Esophagus (tissue), 2 donors: ENCODE measurements at places on chromosomes 1 and 21. TPM values are rescaled to one million over a fixed set of nuclear protein-coding genes. Genes with fewer than 3 reads are reported as not detected.

The LYPD8 gene
- not detected for polyA plus RNA-seq

The ERO1B gene
- polyA plus RNA-seq, result 1.8 TPM

The INAVA gene
- polyA plus RNA-seq, result 41.9 TPM

The KDF1 gene
- polyA plus RNA-seq, result 12.7 TPM

The AVPR1B gene
- polyA plus RNA-seq, result not detected

The ERICH3 gene
- under 0.01 TPM for polyA plus RNA-seq

The CENPF gene
- 15.9 TPM for polyA plus RNA-seq

The NES gene
- 2.4 TPM for polyA plus RNA-seq

The DYNLT5 gene
- 0.57 TPM for polyA plus RNA-seq

The TEDDM1 gene
- polyA plus RNA-seq, result not detected

The CTSS gene
- polyA plus RNA-seq, result 20.2 TPM

The SPATA45 gene
- not detected for polyA plus RNA-seq

The OR10Z1 gene
- not detected for polyA plus RNA-seq

The GJC2 gene
- polyA plus RNA-seq, result 0.57 TPM

The SV2A gene
- polyA plus RNA-seq, result 0.49 TPM

The CDC20 gene
- polyA plus RNA-seq, result 33.1 TPM

The AZIN2 gene
- 0.72 TPM for polyA plus RNA-seq

The CLSTN1 gene
- polyA plus RNA-seq, result 55.4 TPM

The REN gene
- 0.27 TPM for polyA plus RNA-seq

The C8B gene
- polyA plus RNA-seq, result not detected

The RHD gene
- polyA plus RNA-seq, result not detected

The MCOLN2 gene
- polyA plus RNA-seq, result 0.79 TPM

The C1orf116 gene
- 85.8 TPM for polyA plus RNA-seq

The FAM72C gene
- 0.90 TPM for polyA plus RNA-seq

The PRKAA2 gene
- polyA plus RNA-seq, result 1.2 TPM

The TRIM45 gene
- 1.2 TPM for polyA plus RNA-seq

The FAM167B gene
- polyA plus RNA-seq, result 2.0 TPM

The SLC1A7 gene
- 0.10 TPM for polyA plus RNA-seq

The SRSF4 gene
- polyA plus RNA-seq, result 71.0 TPM

The AGL gene
- polyA plus RNA-seq, result 8.9 TPM

The CTTNBP2NL gene
- 14.0 TPM for polyA plus RNA-seq

The LIN9 gene
- polyA plus RNA-seq, result 2.0 TPM

The TLR5 gene
- polyA plus RNA-seq, result 4.7 TPM

The KANK4 gene
- polyA plus RNA-seq, result 0.12 TPM

The GNG4 gene
- polyA plus RNA-seq, result 10.9 TPM
